ENCODE measurements at places on chromosomes 11 and 22.

DNA sequence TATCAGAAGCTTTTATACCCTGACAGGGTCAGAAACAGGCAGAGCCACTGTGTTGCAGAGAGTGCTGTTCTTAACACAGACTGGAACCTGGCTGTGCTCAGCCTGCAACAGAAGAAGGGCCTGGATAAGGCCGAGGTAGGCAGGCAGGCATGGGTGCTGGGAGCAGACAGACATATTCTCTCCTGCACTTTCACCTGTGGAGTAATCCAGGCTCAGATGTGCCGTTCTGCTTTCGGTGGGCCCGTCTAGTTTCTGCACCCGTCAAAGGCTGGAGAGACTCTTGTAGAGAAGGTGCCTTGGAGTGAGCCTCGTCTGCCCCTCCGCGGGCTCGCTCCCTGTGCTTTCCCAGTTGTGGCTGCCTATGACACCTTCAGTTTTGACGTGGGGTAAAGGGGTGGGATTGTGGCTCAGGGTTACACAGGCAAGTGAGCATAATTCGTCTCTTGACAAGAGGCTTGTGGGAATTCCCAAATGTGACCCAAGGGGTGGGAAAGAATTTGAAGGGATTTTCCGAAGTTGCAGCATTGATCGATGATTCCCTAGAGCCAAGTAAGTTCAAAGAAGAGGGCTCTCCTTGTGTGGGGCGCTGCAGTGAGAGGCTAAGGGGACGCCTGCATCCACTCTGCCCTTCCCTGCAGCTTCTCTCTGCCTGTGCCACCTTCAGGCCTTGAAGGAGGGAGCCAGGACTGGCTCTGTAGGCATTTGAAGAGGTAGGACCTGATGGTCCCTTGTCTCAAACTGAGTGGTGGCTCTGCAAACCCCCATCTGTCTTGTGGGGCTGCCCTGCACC, 16.2 kb upstream of the ST3GAL4 start:
- DNase-seq: no peak

GRCh38 chr22:48267681-48268080, 1505.2 kb downstream of the TBC1D22A start:
- no peak for DNase-seq

- DNase-seq: no peak
Measured at GRCh38 chr11:85475660-85476517, 151.3 kb downstream of the DLG2 start.

DNA sequence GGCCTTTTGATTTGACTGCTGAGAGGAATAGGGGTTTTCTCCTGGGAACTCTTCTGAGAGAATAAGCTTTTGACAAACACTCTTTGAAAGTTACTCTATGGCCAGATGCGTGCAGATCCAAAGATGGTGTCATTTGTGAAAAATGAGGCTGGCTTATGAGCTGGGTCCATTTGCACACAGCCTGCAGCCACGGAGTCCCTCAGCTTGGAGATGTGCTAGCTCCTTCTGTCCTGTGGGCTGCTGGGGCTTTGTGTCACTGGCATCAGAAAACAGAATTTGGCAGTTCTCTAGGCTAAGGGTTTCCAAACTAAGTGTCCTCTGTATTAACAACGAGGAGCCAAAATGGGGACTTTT, 702.4 kb downstream of the NTM start:
- DNase-seq: no peak

DNA sequence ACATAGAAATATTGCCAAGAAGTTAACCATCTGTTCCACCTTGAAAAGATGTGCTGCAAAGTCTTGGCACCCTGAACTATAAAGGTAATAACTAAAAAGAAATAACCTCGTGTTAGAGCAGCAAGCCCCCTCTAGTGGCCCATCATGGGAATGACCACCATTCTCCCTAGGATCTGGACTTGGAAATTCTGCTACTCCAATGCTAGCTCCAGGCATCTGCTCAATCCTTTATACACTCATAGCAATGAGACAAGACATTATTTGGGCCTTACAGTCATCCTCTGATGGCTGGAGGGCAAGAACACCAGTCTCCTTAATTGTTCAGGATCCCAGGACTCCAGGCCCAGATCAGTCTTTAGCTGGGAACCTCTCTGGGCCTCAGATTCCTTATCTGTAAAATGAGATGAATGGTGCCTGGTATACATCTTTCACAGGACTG, 76.0 kb downstream of the CWC15 start:
- no peak for DNase-seq

Data from T follicular helper cell (primary cell).